ENCODE measurements at places on chromosomes 4 and X.

DNA sequence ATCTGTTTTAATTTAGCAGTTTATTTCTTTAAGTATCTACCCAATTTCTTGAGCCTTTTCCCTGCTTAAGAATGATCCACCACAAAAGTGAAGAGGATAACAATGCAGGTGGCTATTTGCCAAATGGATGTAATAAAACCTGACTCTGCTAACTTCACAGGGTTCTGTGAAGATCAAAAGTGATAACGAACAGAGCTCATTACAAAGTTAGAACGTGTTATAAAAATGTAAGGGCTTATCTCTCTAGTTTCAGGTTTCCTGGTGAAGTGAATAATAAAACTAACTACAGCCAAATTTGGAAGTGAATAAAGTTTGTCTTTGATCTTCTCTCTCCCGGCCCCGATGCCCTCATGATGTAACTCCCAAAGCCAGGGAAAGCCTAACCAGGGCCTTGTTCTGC is 497.9 kb downstream of the SMARCA1 start:
- peak; percentile 30 for DNase-seq

DNA sequence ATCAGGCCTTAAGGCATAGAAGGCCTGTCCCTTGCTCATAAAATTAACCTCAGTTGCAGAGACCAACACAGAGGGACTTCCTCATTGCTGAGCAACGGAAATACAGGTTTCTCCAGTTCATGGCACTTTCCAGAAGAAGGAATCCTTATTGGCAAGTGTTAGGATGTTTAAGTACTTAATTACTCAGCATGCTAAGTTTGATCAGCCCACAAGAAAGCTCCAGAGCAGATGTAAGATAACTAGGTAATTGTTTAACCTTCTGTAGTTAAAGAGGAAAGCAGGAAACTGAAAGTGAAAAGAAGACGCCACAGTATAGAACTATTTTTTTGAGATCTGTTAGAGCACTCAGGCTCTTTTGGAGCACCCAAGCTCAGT is 33.5 kb downstream of the SMS start:
- no peak for DNase-seq

DNA sequence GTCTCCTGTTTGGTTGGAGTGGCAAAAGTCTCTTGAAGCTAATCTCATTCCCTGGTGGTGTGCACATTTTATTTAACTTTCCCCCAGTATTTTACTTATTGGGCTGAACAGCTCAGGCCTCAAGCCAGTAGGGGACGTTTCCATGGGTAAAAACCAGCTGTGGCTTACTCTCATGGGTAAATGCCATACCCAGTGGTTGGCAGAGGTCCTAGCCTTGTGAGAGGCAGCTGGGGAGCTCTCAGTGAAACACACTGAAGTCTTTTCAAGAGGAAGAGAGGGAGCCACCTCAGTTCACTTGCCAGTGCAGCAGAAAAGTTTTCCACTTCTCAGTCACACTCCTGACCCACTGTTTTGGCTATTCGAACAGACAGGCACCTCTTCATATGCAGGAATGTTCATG is 1964.2 kb downstream of the ARAP2 start:
- no peak for DNase-seq

- DNase-seq = no peak
Measured at GRCh38 chr4:186829097-186829496, 105.4 kb upstream of the FAT1 start.

DNA sequence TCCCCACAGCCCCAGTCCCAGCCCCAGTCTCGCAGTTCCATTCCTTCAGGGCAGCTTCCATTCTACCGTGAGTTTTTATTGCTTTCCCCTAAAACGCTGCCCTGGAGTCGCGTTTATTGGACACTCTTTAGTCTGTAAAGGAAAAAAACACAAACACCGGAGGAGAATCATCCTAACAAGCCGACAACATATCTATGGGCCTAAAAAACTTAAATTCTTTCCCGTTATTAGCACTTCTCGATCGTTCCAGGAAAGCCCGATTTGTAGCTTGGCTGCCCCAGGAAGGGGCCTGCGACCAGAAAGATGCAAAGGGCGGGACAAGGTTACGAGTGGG is 178.5 kb downstream of the CBR4 start:
- DNase-seq = peak; percentile 26

- DNase-seq = no peak
Measured at GRCh38 chr4:183035726-183036415, 63.2 kb upstream of the WWC2 start.

GRCh38 chr4:20889901-20890300 is 189.6 kb downstream of the PACRGL start:
- DNase-seq = no peak

GRCh38 chrX:151779258-151779657 is 44.7 kb downstream of the CNGA2 start:
- no peak for DNase-seq

DNA sequence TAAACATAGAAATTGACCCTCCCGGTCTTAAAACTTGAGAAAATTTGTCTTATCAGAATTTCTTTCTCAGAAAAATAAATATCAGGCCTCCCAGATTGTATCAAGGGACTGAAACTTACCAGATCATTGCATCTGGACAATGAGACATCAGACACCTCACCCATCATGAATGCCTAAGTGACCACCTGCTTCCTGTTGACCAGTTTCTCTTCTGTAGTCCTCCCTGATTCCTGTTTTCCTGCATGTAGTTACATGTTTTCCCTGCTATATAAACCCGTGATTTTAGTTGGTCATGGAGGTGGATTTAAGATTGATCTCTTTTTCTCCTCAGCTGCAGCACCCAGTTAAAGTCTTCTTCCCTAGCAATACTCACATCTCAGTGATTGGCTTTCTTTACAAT is 548.1 kb downstream of the PPP4R3C start:
- no peak for DNase-seq

DNA sequence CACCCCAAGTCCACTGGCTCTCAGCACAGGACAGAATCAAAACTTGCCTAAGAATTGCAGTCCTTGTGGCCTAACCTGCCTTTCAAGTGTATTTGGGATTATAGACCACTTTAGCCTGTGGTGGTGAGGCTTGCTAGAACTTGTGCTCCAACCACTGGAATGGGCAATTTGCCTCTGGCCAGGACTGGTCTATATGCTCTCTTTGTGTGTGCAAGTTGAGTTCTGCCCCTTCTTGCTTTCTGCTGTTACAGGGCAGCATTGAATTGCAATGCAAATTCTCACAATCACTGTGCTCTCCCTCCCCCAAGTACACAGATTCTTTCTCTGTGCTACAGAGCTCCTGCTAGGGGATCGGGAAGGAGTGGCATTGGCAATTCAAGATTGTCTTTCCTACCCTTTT is 233.6 kb upstream of the DIPK2B start:
- DNase-seq = no peak

GRCh38 chr4:101931619-101932018 is 141.1 kb downstream of the BANK1 start:
- DNase-seq = no peak

GRCh38 chr4:92198711-92199110 is 105.1 kb upstream of the GRID2 start:
- DNase-seq = no peak

GRCh38 chrX:20500171-20500865 is 233.6 kb upstream of the RPS6KA3 start:
- DNase-seq = no peak

DNA sequence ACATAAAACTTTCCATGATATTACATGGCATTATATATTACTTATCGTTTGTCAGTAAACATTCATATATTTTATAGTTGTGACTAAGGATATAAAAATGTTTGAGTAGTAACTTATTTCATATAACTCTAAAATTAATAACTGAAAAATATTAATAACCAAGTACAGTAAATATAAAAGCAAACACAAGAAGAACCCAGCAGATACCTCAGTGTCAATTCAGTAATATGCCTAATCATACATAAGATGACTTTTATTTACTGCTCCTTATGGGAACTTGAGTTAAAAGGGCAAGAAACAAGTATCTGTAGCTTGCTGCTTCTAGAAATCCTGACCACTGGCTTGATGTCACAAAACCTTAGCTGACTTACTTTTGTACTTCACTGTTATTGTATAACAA is 28.4 kb upstream of the MAPK10 start:
- DNase-seq = no peak
